A172 (cell line): ENCODE measurements at places on chromosomes 5 and 9. TPM values are rescaled to one million over a fixed set of nuclear protein-coding genes. Genes with fewer than 3 reads are reported as not detected.

Gene HTR4
- not detected in 2 replicates for total RNA-seq

Gene ST8SIA4
- 0.07 TPM in 2 replicates for total RNA-seq

Gene RPP25L
- 20.1 and 26.2 TPM in 2 replicates for total RNA-seq

Gene MARVELD2
- total RNA-seq, result not detected in 2 replicates
